Stimulated activated CD4-positive, alpha-beta T cell treated with anti-CD3 and anti-CD28 coated beads, Interleukin-12 subunit alpha, Interleukin-12 subunit beta, amount 100 ng/mL, for 48 hours (primary cell): ENCODE measurements at places on chromosomes 2 and 18.

DNA sequence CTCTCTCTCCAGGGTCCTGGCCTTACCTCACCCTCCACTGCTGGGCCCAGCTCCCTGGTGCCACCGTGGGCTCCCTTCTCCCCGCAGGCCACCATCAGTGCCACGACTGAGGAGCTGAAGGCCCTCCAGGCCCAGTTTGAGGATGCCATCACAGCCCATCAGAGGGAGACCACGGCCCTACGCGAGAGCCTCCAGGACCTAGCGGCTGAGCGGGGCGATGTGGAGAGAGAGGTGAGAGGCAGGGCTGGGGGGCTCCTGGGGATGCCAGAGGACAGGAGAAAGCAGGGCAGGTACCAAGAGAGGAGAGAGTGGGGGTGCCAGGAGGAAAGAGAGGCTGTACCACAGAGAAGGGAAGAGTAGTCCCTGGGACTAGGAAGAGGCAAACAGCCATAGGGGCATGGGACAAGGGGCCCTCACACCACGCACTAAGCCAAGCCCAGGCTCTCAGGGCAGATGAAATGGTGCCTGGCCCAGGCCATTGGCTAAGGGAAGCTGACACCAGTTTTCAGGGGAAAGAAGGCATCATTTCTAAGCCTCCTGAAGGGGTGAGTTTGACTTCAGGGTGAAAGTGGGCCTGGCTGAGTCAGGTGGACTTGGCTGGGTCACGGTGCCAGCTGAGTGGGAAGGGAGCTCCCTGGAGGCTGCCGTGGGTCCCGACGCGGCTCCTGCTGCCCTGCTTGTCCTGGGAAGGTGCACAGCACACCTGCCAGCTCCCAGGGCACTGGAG is 39.0 kb upstream of the SNED1 start:
- no peak for DNase-seq

- no peak for DNase-seq
These were observed 23.7 kb downstream of the MRPL33 start for GRCh38 chr2:27795093-27795834.

- no peak for DNase-seq
These were observed 28.3 kb downstream of the SCTR start for GRCh38 chr2:119495948-119496347.

DNA sequence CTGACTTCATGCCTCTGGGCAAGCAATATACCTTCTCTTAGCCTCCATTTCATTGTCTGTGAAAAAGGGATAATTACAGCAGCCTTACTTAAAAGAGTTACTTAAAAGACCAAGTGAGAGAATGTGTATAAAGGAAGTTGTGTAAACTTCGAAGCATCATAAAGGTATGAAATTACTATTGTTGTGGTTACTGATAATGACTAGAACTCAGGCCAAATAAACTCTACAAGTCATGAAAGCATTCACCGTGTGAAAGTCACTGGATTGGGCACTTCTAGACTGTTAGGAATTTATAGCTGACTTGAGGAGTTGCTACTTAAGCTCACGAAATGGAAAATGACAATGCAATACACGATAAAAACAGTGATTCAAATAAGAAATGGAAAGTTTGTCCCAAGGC is 67.4 kb upstream of the HAAO start:
- DNase-seq, result no peak

DNA sequence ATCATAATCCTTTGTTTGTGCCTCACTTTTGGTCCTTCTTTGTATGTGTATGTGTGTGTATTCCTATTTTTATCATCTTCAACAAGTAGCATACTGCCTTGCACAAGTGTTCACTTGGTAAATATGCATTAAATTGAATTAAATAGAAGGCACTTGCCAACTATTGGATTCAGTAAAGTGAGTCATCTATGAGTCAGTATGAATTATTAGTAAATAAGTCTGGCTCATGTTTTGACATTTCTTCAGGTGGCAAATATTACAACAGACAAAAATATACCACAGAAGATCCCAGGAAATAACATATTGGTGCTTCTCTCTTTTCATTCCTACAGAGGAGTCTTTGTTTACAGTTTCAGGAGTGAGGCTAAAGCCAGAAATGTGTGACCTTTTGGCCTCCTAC is 84.1 kb downstream of the CDK15 start:
- DNase-seq, result no peak

DNA sequence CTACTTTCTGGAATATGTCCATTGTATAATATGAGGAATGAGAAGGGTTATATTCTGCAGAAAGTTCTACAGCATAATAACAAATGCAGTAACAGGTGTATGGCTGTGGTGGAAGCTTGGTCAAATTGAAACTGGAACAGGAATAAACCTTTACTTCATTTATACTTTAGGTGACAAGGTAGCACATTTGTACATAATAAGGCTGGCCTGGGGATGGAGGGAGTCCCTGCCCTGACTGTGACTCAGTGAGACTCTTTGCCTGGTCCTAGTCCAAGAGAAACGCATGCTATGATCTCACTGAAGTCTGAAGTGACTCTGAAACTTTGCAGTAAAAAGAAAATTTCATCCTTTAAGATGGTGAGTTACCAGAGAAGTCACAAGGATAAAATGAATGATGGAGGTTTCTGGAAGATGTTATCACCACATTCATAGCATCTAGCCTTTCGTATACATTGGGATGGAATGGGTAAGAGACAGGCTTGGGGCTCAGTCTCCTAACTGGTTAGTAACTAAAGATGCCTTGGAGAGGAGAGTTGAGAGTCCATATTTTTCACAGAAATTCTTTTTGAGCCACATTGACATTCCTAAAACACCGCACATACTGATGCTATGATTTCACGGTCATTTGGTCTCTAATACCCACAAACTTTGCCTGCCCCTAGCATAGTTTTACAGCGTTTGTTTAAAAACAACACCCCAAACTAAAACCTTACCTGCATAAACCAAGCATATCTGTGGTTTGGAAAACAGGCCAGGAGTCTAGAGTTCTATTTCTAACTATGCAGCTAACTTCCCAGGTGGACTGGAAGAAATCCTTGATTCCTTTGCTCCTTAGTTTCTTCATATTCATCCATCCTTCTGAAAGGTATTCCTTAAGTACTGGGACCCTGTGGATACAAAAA is 42.4 kb upstream of the NABP1 start:
- DNase-seq, result no peak

GRCh38 chr2:109701362-109701761 is 87.2 kb downstream of the SOWAHC start:
- DNase-seq, result no peak

GRCh38 chr2:53545604-53546003 is 222.0 kb upstream of the CHAC2 start:
- DNase-seq, result no peak

DNA sequence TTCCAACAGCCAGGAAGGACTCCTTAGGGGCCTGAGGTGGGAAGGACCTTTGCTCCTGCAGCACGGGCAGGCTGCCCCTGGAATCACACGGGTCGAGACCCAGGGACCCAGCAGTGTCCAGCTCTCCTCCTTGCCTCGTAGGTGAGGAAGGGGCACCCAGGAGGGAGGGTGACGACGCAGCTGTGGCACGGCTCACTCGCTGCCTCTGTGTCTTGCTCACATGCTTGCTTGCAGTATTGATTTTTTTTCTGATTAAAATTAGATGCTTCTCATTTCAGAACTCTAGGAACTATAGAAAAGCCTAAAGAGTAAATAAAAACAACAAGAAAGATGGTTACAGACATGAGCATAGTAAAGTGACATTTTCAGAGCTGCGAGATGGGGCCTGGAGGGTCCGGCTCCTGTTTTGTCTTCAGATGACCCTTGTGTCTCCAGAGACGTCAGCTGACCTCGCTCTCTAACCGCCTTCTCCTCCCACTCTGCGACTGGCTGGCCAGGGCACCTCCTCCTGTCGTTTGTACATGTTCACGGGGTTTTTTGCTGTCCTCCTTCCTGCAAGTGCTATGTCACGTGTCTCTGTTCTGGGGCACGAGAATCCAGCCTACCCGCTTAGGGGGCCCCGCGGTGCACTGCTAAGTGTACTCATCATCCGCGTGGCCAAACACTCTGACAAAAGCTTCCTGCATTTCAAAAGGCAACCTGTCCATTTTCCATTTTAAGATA is 65.7 kb upstream of the ZNF236 start:
- no peak for DNase-seq

GRCh38 chr18:23257686-23258565 is 122.6 kb downstream of the CABLES1 start:
- no peak for DNase-seq

GRCh38 chr2:203887677-203888076 is 20.1 kb downstream of the CTLA4 start:
- no peak for DNase-seq

DNA sequence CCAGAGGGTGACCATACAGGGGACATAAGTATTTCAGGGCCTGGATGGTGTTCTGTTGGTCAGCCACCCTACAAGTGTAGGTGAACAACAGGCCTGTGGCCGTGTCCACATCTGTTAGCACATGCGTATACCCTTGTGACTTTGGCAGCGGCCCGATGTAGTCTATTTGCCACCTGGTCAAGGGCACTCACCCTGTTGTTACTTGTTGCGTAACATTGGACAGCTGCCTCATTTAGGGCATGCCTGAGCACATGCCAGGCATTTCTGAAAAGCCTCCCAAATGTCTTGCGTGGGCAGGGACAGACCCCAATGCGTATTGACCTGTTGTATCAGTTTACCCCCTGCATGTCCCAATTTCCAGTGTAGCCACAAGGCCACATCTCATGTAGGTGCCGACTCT is 235.0 kb downstream of the MBD5 start:
- DNase-seq, result no peak

- no peak for DNase-seq
These were observed 437.4 kb upstream of the SALL3 start for GRCh38 chr18:78542204-78542603.
